ENCODE measurements at places on chromosomes 13 and 19.

DNA sequence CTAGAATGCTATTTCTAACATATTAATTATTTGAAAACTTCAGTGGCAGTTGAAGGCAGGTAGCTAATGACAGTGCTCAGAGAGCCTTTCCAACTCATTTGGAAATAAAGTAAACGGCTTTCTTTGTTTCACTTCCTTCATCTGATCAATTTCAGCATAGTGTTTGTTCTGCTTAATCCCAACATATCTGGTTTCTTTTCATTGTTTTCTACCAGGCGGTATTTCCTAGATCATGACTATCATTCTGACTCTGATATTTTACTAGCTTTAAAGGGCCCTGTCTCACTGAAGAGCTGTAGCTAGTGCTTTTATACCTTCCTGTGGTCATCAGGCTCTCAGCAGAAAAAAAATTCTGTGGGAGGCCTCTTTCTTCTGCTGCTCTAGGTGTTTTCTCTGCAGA, 178.6 kb downstream of the RBM26 start:
- no peak for DNase-seq

DNA sequence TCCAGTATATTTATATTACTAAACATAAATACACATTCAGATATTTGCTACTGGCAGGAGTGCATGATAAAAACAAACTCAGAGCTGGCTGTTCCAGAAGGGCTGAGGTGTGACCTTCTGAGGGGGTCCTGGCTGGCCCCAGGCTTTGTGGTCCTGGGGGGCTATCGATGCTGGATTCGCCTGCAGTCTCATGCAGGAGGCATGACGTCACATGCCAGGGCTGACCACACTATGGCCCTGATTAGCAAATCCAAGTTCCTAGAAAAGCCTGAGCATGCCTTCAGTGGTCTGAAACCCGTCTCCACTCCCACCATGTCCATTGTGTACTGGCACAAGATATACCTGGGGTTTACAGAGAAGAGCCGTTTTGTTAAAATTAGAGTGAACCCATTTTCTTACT, 97.9 kb downstream of the KL start:
- no peak for DNase-seq

GRCh38 chr19:28963486-28964250, 249.3 kb downstream of the UQCRFS1 start:
- DNase-seq, result no peak

DNA sequence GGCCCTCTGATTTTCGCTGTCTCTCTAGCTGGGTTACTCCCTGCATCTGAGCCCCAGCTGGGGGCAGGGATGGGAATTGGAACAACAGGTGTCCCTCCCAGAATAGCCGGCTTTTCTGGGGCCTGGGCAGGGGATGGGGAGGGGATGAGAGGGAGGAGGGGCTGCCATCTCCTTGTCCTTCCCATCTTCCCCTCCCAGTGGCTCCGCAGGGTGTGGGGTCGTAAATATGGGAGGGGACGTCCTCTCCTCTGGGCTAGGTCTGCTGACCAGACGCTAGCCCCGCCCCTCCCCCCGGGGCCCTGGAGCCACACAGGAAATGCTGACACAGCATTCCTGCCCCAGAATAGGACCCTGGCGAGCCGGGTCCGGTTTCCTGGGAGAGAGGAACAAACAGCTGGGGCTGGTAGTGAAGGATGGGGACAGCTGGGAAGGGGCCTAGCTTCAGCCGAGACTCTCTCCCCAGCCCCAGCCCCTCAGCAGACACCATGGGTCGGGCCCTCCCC, 1.1 kb downstream of the RYR1 start:
- DNase-seq, result no peak

GRCh38 chr19:6055013-6055795, 55.1 kb downstream of the RFX2 start:
- DNase-seq, result no peak

GRCh38 chr13:112859817-112860190, 109.2 kb upstream of the MCF2L start:
- no peak for DNase-seq

DNA sequence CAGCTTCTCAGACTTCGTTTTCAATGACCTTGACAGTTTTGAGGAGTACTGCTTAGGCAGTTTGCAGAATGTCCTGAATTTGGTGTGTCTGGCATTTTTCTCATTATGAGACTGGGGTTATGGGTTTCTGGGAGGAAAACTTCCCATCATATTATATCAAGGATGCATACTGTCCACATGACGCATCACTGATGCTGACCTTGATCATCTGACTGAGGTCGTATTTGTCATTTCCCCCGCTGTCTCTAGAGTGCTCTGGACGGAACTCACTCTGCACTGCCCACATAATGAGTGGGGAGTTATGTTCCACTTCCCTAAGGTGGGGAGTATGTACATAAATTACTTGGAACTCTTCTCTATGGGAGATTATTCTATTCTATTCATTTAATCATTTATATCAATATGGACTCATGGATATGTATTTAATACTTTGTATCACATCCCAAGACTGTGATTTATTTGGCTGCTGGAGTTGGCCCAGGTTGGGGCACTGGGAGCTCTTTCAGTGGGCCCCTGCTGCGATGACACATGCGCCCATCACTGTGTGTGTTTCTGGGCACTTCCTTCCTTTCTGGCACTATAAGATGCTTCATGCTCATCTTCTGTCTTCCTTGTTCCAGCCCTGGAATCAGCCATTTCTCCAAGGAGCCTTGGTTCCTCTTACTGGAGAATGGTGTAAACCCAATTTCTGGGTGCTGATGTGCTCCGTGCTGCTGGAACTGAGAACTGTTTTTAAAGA, 138.6 kb downstream of the MIPEP start:
- no peak for DNase-seq

DNA sequence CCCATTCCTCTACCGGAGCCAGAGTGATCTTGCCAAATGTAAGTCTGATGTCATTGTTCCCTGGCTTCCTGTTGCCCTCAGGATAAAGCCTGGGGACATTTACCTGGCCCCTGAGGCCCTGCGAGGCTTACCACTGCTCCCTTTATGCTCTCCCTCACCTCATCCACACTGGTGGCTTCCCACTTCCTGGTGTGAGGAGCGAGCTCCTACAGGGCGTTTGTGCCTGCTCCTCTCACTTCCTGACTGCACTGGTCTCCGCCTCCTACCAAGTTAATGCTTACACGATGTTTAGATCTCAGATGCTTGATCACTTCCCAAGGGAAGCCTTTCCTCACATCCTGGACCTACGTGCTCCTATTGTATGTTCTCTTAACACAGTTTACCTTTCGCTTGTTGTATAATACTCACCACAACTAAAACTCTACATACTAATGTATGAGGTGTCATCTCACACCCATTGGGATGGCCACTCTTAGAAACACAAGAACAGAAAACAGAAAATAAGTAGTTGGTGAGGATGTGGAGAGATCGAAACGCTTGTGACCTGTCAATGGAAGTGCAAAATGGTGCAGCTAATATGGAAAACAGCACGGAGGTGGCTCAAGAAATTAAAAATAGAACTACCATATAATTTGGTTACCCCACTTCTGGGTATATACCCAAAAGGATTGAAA, 177.6 kb downstream of the SHISA2 start:
- no peak for DNase-seq

GRCh38 chr19:8023371-8023770, 17.9 kb upstream of the ELAVL1 start:
- no peak for DNase-seq

GRCh38 chr19:5873617-5874199, 3.4 kb upstream of the FUT5 start:
- DNase-seq, result no peak

- DNase-seq, result no peak
These were observed 180.2 kb downstream of the SLITRK5 start for GRCh38 chr13:87851410-87851809.

GRCh38 chr19:36103842-36104552, 6.9 kb upstream of the OVOL3 start:
- no peak for DNase-seq

- DNase-seq, result no peak
These were observed 169.4 kb upstream of the MYO16 start for GRCh38 chr13:108460043-108460442.

GRCh38 chr19:13959962-13960862, 7.9 kb downstream of the DCAF15 start:
- DNase-seq, result no peak

- no peak for DNase-seq
These were observed 42.7 kb upstream of the ABCC4 start for GRCh38 chr13:95343944-95344343.

- no peak for DNase-seq
These were observed 5.4 kb downstream of the TM9SF2 start for GRCh38 chr13:99506634-99507033.

- DNase-seq, result no peak
These were observed 1074.3 kb upstream of the PCDH9 start for GRCh38 chr13:68304286-68304893.

GRCh38 chr13:53336441-53337160, 308.0 kb downstream of the OLFM4 start:
- DNase-seq, result no peak

DNA sequence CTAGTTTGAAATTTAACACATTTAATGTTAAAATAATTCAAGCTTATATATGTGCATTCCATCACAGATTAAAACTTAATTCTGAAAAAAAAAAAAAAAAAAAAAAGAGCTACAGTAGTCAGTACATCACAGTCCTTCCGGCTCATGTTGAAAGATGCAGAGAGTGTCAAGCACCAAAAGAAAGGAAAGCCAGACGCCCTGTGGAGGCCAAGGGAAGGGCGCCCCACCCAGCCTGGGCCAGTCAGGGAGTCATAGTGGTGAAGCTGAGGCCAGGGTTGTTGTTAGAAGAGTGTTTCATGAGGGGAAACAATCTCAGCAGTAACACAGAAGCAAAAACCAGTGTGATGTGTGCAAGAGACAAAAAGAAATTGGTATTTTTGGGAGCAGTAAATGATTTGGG, 375.3 kb downstream of the MTUS2 start:
- no peak for DNase-seq

GRCh38 chr13:112447306-112447705, 71.2 kb downstream of the SPACA7 start:
- DNase-seq, result no peak

- DNase-seq, result no peak
These were observed 2.3 kb downstream of the DDA1 start for GRCh38 chr19:17311455-17312188.

DNA sequence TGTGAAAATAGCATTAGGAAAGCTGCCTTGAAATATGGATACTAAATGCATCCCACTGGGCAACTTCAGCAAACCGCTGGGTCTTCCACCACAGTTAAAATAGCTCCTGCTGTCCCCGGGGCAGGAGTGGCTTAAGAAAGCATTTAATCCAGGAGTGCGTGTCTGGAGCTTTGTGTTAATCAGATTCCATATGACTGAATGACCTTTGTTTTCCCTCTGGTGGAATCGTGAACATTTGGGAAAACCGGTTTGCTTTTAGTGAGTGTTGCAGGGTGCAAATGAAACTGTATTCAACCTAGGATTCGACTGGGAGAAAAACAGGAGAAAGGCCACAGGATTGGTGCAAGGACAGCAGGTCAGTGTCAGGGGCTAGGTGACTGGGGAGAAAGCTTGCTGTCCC, 237.6 kb upstream of the MAB21L1 start:
- no peak for DNase-seq

DNA sequence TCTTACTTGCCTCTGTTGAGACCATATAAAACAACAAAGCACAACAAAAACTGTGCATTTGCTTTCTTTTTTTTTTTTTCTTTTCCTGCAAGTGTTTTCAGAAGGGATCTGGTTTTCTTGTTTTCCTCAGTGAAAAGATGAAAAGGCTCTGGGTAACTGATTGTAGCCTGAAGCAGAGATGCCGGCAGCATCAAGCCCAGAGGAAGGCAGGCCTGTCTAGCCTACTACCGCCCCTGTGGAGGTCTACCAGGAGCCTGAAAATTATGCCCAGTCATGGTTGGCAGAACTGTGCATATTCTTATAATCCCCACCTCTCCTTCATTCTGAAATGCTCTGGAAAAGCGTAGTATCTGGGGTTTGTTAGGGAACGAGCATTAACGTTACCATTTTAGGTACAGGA, 32.6 kb upstream of the MEDAG start:
- no peak for DNase-seq

DNA sequence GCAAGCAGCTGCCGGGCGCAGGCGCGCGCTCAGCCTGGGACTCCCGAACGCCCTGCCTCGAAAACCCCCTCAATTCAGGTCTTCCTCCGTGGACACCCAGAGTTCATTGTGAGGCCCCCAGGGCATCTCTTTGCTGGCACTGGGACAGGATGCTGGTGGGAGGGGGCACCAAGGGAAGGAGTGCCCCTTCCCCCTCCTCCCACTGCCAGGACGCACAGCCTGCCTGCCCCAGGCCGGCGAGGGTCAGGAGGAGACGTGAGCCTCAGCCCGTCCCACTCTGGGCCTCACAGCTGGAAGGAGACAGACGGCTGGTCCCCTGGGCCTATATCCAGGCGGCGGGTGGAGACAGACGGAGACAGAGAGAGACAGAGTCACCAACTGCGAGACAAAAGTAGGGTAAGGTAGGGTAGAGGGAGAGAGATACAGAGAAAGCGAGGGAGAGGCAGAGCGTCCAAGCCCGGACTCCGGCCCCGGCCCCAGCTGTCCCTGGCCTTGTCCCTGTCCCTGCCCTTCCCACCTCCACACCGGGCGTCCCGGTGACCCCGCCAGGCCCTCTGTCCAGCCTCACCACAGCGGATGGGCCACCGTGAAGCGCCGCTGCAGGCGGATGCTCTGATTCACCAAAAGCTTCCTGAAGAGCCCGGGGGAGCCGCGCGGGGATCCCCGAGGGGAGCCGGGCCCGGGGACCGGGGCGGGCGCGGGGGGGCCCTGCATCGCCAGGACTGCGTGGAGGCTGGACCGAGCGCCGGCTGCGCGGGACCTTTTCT, at the start of gene PDE4C:
Gene PDE4C (minus strand): TSS at position 737 of the 767 bp plus-strand sequence. CDS start 23 bp downstream, at position 714.
- no peak for DNase-seq

- DNase-seq, result no peak
These were observed 35.4 kb downstream of the PAN3 start for GRCh38 chr13:28173793-28174192.

- no peak for DNase-seq
These were observed 43.7 kb upstream of the ADGRE5 start for GRCh38 chr19:14337510-14337909.

DNA sequence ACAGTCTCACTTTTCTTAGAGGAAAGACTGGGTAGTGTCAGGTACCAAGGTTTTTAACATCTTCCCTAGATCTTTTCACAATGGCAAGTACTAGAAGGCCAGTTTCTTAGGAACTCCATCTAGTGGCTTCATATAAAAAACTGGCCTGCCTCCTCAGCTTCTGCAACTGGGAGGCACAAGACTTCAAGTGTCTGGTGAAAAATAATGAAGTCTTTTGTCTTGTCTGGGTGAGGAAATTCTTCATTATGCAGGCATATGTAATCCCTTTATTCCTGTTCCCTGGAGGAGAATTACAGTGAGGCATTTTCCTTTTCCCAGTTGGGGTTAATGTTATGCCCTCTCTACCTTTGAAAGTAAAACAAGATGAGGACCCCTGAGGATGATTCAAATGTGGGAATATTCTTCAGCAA, 300.5 kb downstream of the NALCN start:
- no peak for DNase-seq

DNA sequence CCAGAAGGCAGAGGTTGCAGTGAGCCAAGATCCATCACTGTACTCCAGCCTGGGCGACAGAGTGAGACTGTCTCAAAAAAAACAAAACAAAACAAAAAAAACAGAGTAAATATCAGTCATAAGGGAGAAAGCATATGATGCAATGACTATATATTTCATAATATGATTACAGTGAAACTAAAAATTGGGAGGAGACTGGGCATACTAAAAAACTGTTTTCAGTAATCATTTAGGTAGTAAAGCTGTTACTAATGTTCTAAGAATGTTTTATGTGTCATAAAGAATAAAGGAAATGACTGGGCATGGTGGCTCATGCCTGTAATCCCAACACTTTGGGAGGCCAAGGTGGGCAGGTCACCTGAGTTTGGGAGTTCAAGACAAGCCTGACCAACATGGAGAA, 15.9 kb downstream of the ZNF573 start:
- no peak for DNase-seq
